ENCODE measurements at places on chromosomes 16 and 17.
A peak's percentile ranks its signal among the peaks of the same experiment; 100 is the strongest.

DNA sequence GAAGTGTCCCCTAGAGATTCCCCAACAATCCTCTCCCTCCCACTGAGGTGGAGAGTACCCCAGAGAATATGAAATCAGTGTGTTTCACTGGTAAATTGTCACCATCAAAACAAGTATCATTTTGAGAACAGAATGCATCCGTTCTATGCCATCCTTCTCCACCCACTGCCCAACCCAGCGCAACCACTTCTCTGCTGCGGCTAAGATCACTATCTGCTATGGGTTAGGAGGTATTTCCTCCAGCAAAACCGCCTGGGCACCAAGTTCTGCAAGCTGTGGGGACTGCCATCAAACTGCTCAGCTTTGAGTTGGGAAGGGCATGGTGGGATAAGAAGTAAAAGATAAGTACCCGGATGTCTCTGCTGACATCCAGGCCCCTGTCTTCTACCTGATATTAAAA lies 24.4 kb downstream of the CNTNAP1 start:
- no peak for DNase-seq

GRCh38 chr17:50817838-50818237 lies 17.5 kb upstream of the WFIKKN2 start:
- DNase-seq: no peak

DNA sequence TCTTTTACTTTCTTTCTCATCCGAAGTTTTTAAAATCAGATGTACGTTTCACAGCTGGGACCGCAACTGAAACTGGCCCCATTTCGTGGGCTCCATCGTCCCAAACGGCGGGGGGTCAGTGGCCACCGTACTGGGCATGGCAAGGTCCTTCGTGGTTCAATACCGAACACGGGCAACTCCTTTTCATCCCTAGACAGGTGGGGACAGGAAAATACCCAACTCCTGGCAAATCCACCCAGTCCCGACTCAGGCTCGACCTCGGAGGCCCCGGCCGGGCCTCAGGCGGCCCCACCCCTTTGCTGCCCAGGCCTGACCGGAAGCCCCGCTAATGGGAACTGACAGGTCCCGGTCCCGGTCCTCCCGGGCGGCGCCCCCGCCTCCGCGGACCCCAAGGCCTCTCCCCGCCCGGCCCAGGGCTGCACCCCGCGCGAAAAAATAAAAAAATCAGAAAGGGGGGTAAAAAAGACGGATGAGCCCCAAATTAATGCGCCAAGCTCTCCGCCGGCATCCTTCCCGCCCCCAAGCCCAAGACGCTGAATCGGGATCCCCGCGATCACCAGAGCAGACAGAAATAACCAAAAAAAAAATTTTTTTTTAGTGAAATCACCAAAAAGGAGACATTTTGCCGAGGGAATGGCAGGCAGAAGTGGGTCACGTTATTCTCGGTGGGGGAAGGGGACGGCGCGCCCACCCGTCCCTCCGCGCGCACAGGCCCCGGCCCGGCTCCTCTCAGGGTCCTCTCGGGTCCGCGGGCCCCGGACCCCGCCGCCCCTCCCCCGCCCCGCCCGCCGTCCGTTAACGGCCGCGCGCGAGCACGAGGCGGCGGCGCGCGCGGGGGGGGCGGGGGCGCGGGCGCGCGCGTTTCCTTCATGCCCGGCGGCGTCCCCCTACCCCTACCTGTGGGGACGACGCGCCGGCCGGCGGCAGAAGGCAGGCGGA lies 562 bp downstream of the ZC3H7A start:
- DNase-seq: peak; percentile 24

DNA sequence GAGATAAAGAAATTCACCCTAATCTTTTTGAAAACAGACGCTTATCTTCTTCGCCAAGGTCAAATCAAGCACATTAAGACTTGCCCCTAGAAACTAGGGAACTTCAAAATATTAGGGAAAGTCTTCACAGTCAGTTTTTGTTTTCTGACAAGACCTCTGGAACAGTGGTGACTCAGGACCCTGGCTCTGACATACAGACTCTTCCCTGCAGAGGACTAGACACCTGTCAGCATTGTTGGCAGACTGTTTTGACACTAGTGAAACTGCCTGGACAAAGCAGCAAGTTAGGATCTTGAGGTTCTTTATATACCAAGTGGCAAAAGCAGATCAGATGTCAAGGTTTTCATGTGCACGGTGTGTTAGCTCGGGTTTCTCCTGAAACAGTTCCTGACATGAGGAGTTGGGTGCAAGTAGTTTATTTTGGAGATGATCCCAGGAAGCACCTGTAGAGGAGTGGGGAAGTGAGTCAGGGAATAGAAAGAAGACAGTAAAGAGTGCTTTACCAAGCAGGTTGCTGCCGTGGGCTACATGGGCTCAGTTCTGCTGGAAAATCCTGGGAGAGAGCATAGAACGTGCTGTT lies 182.0 kb upstream of the IRX5 start:
- no peak for DNase-seq

- DNase-seq: no peak
Measured at GRCh38 chr16:56753410-56753809, 23.5 kb downstream of the NUP93 start.

DNA sequence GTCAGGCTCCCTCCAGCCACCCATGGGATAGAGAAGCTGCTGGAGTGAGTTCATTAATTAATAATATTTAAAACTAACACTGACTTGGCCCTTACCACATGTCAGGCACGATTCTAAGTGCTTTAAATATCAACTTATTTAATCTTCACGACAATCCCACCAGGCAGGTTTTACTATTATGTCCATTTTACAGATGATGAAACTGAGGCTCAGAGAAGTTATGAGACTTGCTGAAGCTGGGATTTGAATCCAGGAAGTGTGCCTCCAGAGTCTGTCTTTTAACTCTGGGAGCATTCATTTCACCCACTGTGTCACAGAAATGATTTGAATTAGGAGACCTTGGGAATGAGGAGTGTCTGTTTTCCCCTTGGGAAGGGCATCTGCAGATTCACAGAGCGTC lies 8.8 kb downstream of the SPNS3 start:
- DNase-seq: no peak

- no peak for DNase-seq
Measured at GRCh38 chr17:75825149-75825552, 19.1 kb downstream of the UNC13D start.

DNA sequence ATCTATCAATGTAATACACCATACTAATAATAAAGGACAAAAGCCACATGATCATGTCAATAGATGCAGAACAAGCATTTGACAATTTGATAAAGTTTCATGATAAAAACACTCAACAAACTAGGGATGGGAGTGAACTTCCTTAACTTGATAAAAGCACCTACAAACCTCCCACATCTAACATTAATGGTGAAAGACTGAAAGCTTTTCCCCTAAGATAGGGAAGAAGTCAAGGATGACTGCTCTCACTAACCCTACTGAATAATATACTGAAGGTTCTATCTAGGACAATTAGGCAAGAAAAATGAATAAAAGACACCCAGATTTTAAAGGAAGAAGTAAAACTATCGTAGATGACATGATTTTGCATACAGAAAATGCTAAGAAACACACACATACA lies 10.4 kb upstream of the DYNLL2 start:
- DNase-seq: no peak

GRCh38 chr16:53755026-53755910 lies 51.3 kb downstream of the FTO start:
- no peak for DNase-seq

GRCh38 chr17:82911822-82912221 lies 72.0 kb upstream of the ZNF750 start:
- DNase-seq: peak; percentile 58

GRCh38 chr17:6455321-6455705 lies 11.1 kb downstream of the PIMREG start:
- DNase-seq: no peak

DNA sequence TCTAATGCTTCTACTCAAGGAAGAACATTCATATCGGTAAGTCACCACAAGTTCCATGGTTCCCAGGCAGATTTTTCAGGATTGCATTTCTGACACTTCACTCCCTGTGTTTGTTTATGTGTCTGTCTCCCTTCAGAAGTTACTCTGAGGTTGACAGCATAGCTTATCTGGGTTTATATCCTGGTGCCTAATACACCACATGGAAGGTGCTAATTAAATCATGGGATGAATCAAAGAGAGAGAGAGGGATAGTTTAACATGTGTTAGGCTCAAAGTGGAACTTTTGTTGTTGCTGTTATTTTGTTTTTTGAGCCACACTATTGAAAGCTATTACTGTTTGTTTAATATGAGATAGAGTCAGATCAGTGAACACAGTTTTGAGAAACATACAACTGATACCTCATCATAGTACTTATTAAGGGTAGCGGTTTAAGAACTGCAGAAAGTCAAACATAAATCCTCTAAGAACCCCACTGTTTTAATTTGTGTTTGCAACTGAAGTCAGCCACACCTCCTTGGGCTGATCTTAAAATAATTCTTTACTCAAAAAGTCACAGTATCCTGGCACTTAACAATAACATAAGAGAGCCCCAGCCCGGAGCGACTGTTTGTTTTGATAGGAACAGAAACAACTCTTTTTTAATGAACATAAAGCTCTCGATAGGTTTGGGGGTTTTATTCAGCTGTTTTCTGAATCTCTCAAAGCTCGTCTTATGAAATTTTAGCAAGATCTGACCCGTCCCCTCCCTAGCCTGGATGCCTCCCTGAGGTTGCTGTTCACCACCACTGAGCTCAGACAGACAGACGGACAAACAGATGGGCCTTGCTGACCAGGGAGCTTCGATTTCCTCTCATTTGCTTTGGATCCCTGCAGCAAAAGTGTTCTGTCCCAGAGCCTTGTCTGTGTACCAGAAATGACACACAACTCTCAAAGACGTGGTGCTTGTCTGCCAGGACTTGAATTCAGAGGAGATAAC lies 98.3 kb upstream of the MYOCD start:
- no peak for DNase-seq

GRCh38 chr17:13204607-13205237 lies 186.9 kb upstream of the ELAC2 start:
- DNase-seq: no peak

DNA sequence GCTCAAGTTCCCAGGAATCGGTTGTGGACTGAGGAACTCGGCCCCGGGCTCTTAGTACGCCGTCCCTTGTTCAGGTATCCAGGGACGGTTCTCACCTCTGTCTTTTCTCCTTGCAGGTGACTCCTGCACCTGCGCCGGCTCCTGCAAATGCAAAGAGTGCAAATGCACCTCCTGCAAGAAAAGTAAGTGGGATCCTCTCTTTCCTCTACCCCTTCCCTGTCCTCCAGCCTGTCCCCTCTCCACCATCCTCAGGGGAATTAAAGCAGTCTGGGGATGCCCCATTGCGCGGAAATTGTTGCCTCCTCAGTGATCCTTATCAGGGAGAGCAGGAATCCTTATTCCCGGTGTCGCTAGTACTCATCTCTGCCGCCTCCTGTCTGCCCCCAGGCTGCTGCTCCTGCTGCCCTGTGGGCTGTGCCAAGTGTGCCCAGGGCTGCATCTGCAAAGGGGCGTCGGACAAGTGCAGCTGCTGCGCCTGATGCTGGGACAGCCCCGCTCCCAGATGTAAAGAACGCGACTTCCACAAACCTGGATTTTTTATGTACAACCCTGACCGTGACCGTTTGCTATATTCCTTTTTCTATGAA lies 585 bp downstream of the MT2A start:
- no peak for DNase-seq

- DNase-seq: no peak
Measured at GRCh38 chr16:11494433-11494832, 92.3 kb downstream of the LITAF start.

- no peak for DNase-seq
Measured at GRCh38 chr17:27550291-27550930, 80.6 kb upstream of the LGALS9 start.

GRCh38 chr17:64707050-64707591 lies 45.0 kb upstream of the SMURF2 start:
- peak; percentile 9 for DNase-seq

DNA sequence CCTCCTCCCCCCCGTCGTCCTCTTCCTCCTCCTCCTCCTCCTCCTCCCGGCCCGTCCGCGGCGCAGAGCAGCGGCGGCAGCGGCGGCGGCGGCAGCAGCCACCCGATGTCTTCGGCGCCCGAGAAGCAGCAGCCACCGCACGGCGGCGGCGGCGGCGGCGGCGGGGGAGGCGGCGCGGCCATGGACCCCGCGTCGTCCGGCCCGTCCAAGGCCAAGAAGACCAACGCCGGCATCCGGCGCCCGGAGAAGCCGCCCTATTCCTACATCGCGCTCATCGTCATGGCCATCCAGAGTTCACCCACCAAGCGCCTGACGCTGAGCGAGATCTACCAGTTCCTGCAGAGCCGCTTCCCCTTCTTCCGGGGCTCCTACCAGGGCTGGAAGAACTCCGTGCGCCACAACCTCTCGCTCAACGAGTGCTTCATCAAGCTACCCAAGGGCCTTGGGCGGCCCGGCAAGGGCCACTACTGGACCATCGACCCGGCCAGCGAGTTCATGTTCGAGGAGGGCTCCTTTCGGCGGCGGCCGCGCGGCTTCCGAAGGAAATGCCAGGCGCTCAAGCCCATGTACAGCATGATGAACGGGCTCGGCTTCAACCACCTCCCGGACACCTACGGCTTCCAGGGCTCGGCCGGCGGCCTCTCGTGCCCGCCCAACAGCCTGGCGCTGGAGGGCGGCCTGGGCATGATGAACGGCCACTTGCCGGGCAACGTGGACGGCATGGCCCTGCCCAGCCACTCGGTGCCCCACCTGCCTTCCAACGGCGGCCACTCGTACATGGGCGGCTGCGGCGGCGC lies at the start of gene FOXF1:
FOXF1 (plus strand) TSS at position 63 of the 797 bp plus-strand sequence; CDS start at position 106, 43 bp downstream.
- DNase-seq: no peak

- no peak for DNase-seq
Measured at GRCh38 chr16:59148769-59149155, 414.6 kb upstream of the GOT2 start.

- no peak for DNase-seq
Measured at GRCh38 chr16:917591-918061, 53.2 kb downstream of the LMF1 start.

DNA sequence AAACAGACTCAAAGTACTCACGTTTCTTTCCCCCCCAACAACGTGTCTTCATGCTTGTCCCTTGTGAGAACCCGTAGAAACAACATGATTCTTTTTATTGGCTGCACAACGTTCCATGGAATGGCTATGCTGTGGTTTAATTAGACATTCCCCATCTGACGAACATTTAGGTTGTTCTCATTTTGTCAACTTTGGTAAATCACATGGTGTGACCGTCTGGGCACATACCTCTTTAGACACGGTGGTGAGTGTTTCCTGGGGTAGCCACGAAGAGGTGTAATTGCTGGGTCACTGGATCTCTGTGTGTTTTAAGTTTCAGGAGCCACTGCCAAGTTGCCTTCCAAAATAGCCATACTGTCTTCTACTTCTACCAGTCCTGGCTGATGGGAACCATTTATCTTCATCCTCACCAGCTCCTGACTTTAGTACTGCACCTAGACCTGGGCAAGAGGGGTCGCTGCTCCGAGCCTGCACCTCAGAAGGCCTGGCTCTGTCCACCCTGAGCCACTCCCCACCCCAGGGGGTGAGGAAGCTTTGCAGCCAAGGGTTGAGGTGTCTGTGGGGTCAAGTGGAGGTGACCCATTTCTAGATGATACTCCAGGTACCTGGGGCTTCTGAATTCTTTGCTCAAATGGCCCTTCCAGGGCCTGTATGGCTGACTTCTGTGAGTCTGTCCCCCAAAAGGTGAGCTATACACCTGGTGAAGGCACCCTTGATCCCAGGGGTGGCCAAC lies 84.7 kb downstream of the IRX5 start:
- no peak for DNase-seq

GRCh38 chr17:1577182-1577581 lies 14.6 kb upstream of the PITPNA start:
- peak; percentile 77 for DNase-seq

GRCh38 chr17:63631626-63632025 lies 9.4 kb downstream of the MAP3K3 start:
- DNase-seq: no peak

- DNase-seq: no peak
Measured at GRCh38 chr17:56778898-56779297, 54.8 kb downstream of the C17orf67 start.
